ENCODE measurements at places on chromosomes 11 and 22.

GRCh38 chr11:36127550-36127949 lies 161.7 kb downstream of the COMMD9 start:
- no peak for DNase-seq

GRCh38 chr22:47116426-47117341 lies 354.2 kb downstream of the TBC1D22A start:
- no peak for DNase-seq

DNA sequence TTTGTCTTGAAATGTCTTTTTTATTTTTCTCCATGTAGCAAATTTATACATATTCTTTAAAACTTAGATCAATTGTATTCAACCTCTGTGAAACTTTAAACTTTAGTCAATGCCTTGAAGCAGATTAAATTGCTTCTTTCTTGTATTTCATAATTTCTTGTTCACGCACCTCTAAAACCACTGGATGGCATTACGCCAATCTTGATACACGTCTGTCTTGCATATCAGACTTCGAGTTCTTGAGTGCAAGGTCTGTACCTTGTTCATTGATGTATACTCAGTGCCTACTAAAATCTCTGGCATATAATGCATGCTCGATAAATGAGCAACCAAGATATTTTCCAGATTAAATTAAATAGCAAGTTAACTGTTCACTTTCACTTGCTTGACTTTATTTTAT lies 236.8 kb downstream of the CASP12 start:
- no peak for DNase-seq

GRCh38 chr11:69073469-69073868 lies 24.7 kb downstream of the TPCN2 start:
- DNase-seq, result no peak

DNA sequence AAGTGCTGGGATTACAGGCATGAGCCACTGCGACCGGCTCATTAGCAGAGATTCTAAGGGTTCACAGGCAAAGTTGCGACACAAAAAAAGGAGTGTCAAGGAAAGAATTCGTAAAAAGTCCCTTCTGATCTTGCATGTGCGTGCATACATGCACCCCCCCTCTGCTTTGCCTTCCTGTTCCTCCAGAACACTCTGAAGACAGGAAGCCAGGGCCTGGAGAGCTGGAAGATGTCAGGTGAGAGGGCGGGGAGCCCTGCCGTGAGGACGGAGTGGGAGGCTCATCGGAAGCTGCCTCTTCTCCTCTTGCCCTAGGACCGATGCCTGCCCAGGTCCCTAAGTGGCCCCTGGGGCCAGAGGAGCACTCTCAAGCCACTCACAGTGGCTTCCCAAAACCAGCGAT lies 89.1 kb downstream of the LARGE1 start:
- no peak for DNase-seq

- DNase-seq, result no peak
Observed at GRCh38 chr22:38471237-38471636, 3.3 kb downstream of the KDELR3 start.

- DNase-seq, result no peak
Observed at GRCh38 chr11:74418509-74418895, 20.3 kb upstream of the PGM2L1 start.

GRCh38 chr11:12284316-12285050 lies 92.9 kb upstream of the PARVA start:
- no peak for DNase-seq

DNA sequence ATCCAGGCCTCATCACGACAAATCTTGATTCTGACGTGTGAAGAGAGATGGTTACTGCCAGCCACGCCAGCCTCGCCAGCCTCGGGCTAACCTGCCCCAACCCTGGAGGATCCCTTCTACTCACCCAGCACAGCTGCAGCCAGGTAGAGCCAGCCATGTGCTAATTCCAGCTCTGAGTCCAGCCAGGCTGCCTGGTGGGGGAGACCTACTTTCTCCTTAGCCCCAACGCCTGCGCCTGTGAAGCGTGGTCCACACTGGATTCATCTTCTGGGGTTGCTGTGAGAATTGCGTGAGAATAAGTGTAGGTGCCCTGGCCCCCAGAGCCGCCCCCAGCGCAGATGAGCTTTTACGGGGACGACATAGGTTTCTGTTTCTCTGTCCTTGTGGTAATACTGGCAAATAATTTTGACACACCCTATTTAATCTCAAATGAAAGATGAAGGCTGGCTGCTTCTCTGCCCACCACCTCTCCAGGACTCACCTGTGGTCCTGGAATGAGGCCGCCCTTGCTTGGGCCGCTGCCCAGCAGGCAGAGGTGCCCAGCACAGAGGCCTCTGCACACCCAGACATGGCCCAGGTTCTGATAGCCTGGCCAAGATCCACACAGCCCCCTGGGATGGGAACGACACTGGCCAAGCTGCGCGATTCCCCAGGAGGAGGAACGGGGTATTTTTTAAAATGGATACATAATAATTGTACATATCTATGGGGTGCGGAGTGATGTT lies 528.4 kb downstream of the TBC1D22A start:
- no peak for DNase-seq

GRCh38 chr11:27296497-27296896 lies 66.5 kb downstream of the CCDC34 start:
- no peak for DNase-seq

DNA sequence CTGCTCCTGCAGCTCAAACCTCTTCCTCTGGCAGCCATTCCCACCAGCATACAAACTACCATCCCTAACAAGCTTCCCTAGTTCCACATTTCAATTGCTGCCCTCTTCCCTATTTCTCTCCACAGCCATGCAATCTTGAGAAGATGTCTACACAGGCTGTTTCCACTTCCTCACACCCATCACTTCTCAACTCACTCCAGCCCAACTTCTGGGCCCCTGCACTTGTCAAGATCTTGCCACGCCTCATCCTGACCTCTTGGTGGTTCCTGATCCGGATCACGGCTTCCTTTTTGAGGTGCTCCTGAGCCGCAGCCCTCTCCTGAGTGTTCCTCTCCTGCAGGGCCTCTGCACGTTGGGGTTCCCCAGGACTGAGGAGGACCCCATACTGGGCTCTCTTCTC lies 22.6 kb downstream of the RPL27A start:
- no peak for DNase-seq

- no peak for DNase-seq
Observed at GRCh38 chr11:64621283-64622019, 30.4 kb downstream of the SLC22A12 start.

GRCh38 chr22:25654676-25655075 lies 87.3 kb upstream of the MYO18B start:
- no peak for DNase-seq

- peak; percentile 3 for DNase-seq
Observed at GRCh38 chr11:45771193-45771565, 33.8 kb upstream of the SLC35C1 start.

GRCh38 chr11:31069447-31070205 lies 299.9 kb downstream of the DCDC1 start:
- no peak for DNase-seq

- no peak for DNase-seq
Observed at GRCh38 chr11:67044496-67044895, 12.2 kb upstream of the RHOD start.

All from stimulated activated CD4-positive, alpha-beta T cell treated with anti-CD3 and anti-CD28 coated beads, TNF-alpha, amount 100 ng/mL, for 1 hour (primary cell).